ENCODE measurements at places on chromosomes 6 and 20.

- DNase-seq: no peak
Measured at GRCh38 chr20:2080532-2081224, 20.9 kb upstream of the STK35 start.

GRCh38 chr6:93792746-93793145, 373.4 kb upstream of the EPHA7 start:
- DNase-seq: no peak

DNA sequence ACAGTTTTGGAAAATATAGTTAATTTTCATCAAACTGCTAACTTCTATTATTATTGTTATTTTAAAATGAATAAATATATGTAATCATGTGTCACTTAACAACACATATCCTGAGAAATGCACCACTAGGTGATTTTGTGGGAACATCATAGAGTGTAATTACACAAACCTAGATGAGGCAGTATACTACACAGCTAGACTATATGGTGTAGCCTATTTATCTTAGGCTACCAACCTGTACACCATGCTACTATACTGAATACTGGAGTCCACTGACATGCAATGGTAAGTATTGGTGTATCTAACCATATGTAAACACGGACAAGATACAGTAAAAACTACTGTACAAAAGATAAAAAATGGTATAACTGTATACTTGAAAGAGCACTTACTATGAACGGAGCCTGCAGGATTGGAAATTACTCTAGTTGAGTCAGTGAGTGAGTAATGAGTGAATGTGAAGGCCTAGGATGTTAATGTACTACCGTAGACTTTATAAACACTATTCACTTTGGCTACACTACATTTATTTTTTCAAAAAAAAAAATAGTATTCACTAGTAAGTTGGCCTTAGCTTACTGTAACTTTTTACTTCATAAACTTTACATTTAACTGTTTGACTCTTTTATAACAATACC, 72.4 kb downstream of the ASCC3 start:
- DNase-seq: no peak

- no peak for DNase-seq
Measured at GRCh38 chr20:50138120-50138478, 15.4 kb downstream of the PEDS1 start.

GRCh38 chr20:10634683-10635411, 39.0 kb downstream of the JAG1 start:
- DNase-seq: no peak

DNA sequence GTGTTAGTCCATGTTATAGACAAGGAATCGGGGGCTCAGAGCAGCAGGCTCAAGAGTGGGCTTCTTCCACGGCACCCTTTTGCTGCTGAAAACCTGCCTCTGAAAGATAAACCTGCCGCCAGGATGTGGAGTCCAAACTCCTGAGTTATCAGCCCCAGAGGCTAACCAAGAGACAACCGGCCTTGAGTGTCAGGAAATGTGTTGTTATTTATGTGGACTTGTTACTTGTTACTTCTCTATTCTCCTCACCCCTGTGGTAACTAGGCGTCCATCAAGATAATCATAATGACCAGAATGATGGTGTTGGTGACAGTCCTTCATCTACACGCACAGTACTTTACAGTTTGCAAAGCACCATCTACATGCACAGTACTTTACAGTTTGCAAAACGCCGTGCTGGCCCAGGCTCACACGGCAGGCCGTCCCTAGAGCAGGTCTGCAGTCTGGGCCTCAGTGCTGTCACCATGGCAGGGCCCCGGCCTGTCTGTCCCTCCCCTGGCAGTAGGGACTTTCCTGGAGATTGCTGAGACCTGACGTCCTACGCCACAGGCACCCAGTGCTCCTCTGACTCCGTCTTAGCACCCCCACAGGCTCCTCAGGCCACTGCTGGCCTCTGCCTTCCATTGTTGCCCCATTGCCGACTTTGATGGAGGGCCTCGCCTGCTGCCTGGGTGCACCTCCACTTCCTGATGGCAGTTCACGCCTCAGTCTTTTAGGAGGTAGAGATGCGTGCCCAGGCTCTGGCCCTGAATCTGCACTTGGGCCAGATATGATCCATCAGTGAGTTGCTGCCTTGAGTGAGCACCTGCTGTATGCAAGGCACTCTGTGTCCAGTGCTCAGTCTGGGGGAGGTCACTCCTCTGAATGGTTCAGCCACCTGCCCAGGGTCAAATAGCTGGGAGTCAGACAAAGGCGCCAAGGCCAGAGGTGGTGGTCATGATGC, 9.1 kb upstream of the BPIFB4 start:
- no peak for DNase-seq

DNA sequence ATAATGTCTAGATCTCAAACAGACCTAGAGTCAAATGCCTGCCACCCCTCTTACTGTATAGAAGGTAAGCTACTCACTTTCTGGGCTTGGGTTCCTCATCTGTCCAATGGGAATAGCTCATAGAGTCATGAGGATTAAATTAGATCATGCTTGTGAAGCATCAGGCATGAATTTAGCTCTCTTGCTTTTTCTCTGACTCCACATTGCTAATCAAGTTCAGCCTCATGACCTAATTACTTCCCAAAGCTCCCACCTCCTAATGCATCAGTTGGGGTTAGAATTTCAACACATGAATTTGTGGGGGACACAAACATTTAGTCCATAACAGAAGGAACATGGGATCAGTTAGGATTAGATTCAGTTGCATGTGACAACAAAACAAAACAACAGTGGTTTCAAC, 4.6 kb upstream of the DDX27 start:
- DNase-seq: no peak

Data from activated naive CD4-positive, alpha-beta T cell treated with Interleukin-2 at 50 U/mL for 16 hours (primary cell).